Fibroblast of the aortic adventitia (primary cell): ENCODE measurements at places on chromosomes 5 and 9. TPM values are rescaled to one million over a fixed set of nuclear protein-coding genes. Genes with fewer than 3 reads are reported as not detected.

MEGF9 gene
- total RNA-seq: 10.7 and 14.1 TPM in 2 replicates

PRR16 gene
- total RNA-seq: 4.4 and 22.1 TPM in 2 replicates

FAM78A gene
- 0.25 and 0.36 TPM in 2 replicates for total RNA-seq

ATP6V1G1 gene
- total RNA-seq: 88.2 and 128 TPM in 2 replicates

IFNA21 gene
- total RNA-seq: not detected in 2 replicates

ORM2 gene
- not detected in 2 replicates for total RNA-seq

IL13 gene
- not detected in 2 replicates for total RNA-seq

ADGRD2 gene
- not detected in 2 replicates for total RNA-seq

FLT4 gene
- 0.09 TPM in 1 of 2 replicates, not detected in the other for total RNA-seq

CAMK2A gene
- 0.09 TPM in 1 of 2 replicates, not detected in the other for total RNA-seq

ALDH7A1 gene
- total RNA-seq: 33.6 and 67.5 TPM in 2 replicates

LCP2 gene
- not detected in 2 replicates for total RNA-seq

DMGDH gene
- total RNA-seq: 4.2 and 7.3 TPM in 2 replicates

FBXW5 gene
- 52.6 and 139 TPM in 2 replicates for total RNA-seq

UNC5A gene
- total RNA-seq: not detected in 2 replicates

RASGRF2 gene
- total RNA-seq: 0.49 and 3.3 TPM in 2 replicates

BAAT gene
- total RNA-seq: not detected in 2 replicates

CSF1R gene
- total RNA-seq: under 0.01 and 0.16 TPM in 2 replicates

FAXDC2 gene
- total RNA-seq: 9.8 and 17.4 TPM in 2 replicates

NIM1K gene
- 0.65 and 1.9 TPM in 2 replicates for total RNA-seq

ATP10B gene
- total RNA-seq: not detected in 2 replicates

SLC34A1 gene
- not detected in 2 replicates for total RNA-seq

SLCO6A1 gene
- not detected in 2 replicates for total RNA-seq

PTGR1 gene
- 76.0 and 88.4 TPM in 2 replicates for total RNA-seq

MAPKAP1 gene
- total RNA-seq: 90.6 and 95.0 TPM in 2 replicates

PDLIM4 gene
- total RNA-seq: 37.3 and 41.8 TPM in 2 replicates

PCDHGA4 gene
- 3.7 and 9.9 TPM in 2 replicates for total RNA-seq

PAX5 gene
- total RNA-seq: not detected in 2 replicates

UCK1 gene
- 18.5 and 24.6 TPM in 2 replicates for total RNA-seq

NEK6 gene
- total RNA-seq: 44.7 and 64.3 TPM in 2 replicates

INSL6 gene
- total RNA-seq: not detected in 2 replicates

KDM3B gene
- total RNA-seq: 47.1 and 89.5 TPM in 2 replicates

ZNF658 gene
- total RNA-seq: 2.2 and 6.4 TPM in 2 replicates

FAM151B gene
- 6.8 and 11.2 TPM in 2 replicates for total RNA-seq

TMEFF1 gene
- total RNA-seq: 0.49 and 1.3 TPM in 2 replicates

GPRIN1 gene
- total RNA-seq: 1.7 and 7.1 TPM in 2 replicates

ADRA1B gene
- 0.63 TPM in 1 of 2 replicates, not detected in the other for total RNA-seq

RNF183 gene
- total RNA-seq: not detected in 2 replicates

TLR4 gene
- 4.8 and 16.8 TPM in 2 replicates for total RNA-seq

DOCK2 gene
- 0.65 and 4.6 TPM in 2 replicates for total RNA-seq

HTR1A gene
- not detected in 2 replicates for total RNA-seq

TTF1 gene
- 10.6 and 17.8 TPM in 2 replicates for total RNA-seq

AGGF1 gene
- 18.2 and 22.5 TPM in 2 replicates for total RNA-seq

CCNO gene
- 0.18 TPM in 1 of 2 replicates, not detected in the other for total RNA-seq

DDX4 gene
- total RNA-seq: not detected in 2 replicates

TAF9 gene
- total RNA-seq: 29.3 and 86.2 TPM in 2 replicates

ZDHHC11 gene
- total RNA-seq: 0.36 and 0.65 TPM in 2 replicates

LRSAM1 gene
- 12.9 and 15.3 TPM in 2 replicates for total RNA-seq

OLFML2A gene
- total RNA-seq: 1.7 and 13.7 TPM in 2 replicates

IL3 gene
- not detected in 2 replicates for total RNA-seq

SLC36A2 gene
- not detected in 2 replicates for total RNA-seq

C9orf153 gene
- total RNA-seq: 0.41 and 0.45 TPM in 2 replicates

SPACA9 gene
- total RNA-seq: 0.74 and 2.7 TPM in 2 replicates
